ENCODE measurements at places on chromosomes 16 and 17.

DNA sequence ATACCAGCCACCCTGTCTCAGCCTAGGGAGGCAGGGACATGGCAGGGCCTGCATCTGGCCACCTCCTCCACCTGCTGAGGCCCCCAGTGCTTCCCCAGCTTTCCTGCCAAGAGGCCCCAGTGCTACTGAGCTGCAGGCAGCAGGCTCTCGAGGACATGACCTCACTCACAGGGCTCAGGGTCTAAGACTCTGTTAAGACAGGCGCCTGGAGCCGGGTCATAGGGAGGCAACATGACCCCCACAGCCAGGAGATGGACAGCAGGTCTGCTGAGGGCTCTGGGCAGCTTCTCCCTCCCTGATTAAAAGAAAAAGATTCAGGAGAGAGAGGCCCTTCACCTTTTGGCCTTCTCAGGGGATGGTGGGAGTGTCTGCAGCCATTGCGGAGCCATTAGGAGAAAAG lies 23.2 kb upstream of the FASN start:
- DNase-seq = peak; percentile 31

- no peak for DNase-seq
Measured at GRCh38 chr16:26717826-26718225, 348.9 kb upstream of the C16orf82 start.

DNA sequence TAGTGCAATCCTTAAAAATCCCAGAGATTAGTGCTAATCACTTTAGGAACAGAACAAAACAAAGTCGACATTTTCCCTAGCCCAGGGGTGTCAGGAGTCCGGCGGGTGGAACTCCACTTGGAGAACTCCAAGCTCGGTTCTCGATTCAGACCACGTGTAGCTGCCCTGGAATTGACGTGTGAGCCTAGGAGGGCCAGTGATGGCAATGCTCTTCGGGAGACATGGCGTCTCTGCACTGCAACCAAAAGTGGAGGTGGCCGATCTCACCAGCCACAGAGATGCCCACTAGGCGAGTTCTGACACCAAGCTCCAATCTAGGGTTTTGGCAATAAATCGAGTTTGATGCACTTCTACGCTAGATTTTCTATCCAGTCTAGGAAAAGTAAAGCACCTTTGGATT lies 17.6 kb downstream of the MAP1LC3B start:
- DNase-seq = no peak

DNA sequence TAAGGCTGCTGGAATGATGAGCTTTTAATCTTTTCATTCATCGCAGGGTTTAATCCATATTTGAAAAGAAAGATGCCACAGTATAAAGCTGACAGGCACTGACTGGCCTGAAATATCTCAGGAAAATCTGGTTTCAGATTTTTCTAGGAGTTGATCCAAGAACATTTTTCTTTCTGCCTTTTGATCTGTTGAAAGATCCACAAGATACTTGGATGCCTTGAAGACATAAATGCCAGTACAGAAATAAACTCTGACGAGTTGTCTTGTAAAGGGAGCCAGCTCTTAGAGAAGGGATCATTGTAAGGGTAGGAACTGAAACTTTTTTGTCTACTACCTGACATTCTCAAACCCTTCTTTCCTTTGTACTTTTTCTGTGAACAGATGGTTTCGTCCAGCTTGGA lies 25.4 kb upstream of the KRT20 start:
- DNase-seq = peak; percentile 24

GRCh38 chr16:26598061-26598460 lies 468.7 kb upstream of the C16orf82 start:
- DNase-seq = no peak

- DNase-seq = no peak
Measured at GRCh38 chr16:13042291-13042685, 140.9 kb downstream of the SHISA9 start.

DNA sequence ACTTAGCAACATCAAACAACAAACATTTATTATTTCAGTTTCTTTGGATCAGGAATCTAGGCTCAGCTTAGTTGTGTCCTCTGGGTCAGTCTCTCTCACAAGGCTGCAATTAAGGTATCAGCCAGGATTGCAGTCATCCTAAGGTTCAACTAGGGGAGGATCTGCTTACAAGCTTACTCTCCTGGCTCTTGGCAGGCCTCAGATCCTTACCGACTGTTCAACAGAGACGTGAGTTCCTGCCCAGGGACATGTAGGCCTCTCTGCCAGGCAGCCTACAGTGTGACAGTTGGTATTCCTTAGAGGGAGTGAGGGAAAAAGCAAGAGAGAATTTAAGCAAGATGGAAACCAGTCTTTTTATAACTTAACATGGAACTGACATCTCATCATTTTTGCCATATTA lies 294.0 kb downstream of the ZFHX3 start:
- DNase-seq = no peak

DNA sequence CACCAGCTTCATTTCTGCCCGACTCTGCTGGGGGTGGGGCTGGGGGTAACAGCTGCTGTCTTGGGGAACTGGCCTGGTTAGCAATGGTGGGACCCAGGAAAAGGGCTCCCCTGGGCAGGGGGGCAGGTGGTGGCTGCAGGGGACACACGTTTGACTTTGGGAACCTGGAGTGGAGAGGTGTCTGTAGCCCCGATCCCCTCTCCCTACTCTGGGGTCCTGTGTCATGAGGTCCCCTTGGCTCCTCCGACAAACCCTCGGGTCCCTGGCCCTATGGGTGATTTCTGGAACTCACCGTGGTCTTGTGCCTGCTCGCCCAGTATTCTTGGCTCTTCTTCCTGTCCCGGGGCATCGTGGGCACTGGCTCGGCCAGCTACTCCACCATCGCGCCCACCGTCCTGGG lies 12.0 kb downstream of the SPNS3 start:
- DNase-seq = no peak

- DNase-seq = no peak
Measured at GRCh38 chr17:13346081-13346533, 255.6 kb downstream of the HS3ST3A1 start.

- peak; percentile 87 for DNase-seq
Measured at GRCh38 chr16:30567991-30568638, 3.4 kb downstream of the ZNF688 start.

DNA sequence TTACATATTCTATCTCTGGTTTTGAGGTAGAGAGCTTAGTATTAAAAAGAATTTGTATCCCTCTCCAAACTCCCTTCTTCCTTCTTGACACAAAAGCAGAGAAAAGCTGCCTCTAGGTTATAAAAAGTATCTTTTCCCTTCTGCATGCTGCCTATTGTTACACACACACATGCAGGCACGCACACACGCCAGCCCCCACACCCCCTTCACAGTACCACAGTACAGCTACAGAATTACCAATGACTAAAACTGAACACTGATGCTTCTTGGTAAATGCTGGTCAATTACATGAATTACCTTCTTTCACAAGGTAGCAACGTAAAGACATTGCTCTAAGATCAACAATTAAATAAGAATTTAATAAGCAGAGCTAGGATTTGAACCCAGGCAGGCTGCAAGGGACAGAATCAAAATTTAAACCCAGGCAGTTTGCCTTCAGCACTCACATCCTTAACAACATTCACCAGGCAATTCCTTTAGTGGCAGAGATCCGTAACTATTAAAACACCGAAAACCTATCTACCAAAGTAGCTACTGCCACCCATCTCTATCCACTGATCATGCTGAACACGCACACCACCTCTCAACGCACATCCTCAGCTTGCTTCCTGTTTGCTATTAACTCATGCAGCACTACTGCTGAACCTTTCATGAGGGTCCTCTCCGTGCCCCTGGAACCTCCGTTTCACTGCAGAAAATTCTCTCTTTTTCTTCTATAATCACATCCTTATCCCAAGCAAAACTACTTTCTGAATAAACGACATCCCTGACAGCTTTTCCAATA lies 37.8 kb downstream of the YWHAE start:
- no peak for DNase-seq

GRCh38 chr17:82126556-82127314 lies 28.7 kb upstream of the FASN start:
- DNase-seq = no peak

DNA sequence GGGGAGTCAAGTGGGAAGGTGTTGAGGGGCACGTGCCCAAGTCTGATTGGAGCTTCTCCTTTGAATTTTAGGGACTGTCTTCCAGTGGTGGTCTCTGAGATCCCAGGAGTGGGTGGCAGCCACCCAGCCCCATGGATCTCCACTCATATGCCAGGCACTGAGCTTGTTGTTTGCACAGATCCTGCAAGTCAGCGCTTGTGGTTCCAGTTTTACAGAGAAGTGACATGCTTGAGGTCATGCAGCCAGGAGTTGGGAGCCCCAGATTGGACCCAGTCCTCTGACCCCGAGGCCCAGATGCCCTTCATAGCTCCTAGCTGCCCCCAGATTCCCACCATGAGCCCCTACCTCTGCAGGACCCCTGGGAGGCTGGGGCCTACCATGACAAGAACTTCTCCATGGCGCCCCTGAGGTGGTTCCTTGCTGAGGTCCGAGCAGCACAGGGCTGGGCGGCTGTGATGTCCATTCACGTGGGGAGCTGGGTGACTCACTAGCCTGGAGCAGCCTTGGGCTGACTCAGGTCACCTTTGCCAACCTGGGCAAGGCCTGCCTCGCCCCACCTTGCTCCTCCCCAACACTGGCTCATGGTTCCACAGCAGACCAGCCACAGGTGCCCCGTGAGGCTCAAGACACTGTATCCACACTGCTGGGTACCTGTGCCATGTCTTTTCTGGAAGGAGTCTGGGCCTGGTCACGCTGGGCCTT lies 47.4 kb downstream of the RAI1 start:
- no peak for DNase-seq

DNA sequence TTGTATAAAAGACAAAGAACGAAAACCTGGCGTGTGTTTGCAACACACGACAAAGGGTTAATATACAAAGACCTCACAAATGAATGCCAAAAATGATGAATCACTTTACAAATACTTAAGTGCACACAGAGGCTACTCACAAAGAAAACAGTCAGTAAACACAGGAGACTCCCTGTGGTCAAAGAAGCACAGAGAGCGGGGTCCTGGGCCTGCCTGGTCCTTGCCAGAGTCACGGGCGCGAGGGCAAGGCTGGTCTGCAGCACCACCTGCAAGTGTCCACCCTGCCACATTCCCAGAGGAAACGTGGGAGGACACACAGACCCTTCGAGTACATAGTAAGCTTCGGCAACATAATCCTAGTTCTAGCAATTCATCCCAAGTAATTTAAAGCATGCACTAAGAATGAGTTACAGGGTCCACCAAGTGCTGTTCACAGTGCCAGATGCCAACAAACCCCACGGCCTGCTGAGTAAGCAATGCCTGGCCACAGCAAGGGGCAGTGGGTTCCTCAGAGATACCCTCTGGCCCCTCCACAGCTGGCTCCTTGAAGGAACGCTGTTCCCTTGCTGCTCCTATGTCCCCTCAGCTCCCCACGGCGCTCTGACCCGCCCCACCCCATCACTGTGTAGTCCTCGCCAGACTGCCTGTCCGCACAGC lies 24.6 kb upstream of the FAAP100 start:
- peak; percentile 86 for DNase-seq

DNA sequence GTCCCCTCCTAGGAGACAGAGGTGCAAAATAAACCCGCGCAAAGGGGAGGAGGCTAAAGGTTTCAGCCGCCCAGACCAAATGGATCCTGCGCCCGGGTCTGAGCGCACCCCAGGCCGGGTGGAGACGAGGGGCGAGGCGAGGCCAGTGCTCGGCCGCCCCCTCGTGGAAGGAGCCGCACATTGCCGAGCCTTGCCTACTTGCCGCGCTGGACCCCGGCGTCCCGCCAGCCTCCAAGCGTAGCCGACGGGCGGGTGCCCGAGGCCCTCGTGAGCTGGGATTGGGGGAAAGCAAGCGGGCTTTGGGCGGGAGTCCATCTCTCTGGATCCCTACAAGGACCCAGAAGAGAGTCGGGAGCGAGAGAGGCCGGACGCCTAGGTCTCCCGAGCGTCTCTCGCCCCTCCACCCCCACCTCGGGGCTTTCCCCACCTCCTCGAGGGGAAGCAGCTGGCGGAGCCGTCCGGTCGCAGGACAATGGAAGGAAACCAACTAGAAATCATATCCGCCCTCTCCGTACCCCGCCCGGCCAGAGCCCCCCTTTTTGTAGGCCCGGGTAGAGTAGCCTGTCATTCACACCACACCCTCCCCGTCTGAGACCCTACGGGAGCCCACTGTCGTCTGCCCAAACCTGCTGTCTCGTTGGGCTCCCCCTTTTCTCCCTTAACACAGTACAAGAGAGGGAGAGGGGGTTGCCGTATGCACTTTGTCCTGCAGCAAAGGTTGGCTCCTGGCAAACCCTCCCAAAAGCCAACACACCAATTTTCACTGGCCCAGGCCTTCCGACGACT lies 664 bp upstream of the BCL6B start:
- DNase-seq = peak; percentile 87

GRCh38 chr16:12010388-12011251 lies 34.1 kb downstream of the SNX29 start:
- DNase-seq = no peak

GRCh38 chr16:89765292-89765830 lies 44.0 kb downstream of the ZNF276 start:
- DNase-seq = no peak

GRCh38 chr16:82260212-82260795 lies 90.3 kb upstream of the MPHOSPH6 start:
- DNase-seq = peak; percentile 4

GRCh38 chr16:70793851-70794502 lies 7.0 kb downstream of the VAC14 start:
- no peak for DNase-seq

DNA sequence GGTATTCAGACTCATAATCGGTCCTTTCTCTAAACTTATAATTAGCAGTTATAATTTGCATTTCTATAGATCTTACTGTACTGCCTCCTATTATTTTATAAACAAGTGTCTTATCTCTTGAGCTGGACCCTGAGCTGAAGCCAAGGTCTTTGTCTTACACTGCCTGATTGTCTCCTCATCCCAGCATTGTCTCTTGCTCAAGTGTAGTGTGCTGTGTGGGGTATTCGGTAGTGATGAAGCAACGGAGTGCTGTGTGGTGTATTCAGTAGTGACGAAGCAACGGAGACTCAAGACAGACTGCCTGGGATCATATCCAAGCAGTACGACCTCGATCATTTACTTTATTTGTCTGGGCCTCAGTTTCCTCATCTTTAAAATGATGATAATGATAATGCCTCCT lies 69.3 kb downstream of the COX10 start:
- DNase-seq = no peak

DNA sequence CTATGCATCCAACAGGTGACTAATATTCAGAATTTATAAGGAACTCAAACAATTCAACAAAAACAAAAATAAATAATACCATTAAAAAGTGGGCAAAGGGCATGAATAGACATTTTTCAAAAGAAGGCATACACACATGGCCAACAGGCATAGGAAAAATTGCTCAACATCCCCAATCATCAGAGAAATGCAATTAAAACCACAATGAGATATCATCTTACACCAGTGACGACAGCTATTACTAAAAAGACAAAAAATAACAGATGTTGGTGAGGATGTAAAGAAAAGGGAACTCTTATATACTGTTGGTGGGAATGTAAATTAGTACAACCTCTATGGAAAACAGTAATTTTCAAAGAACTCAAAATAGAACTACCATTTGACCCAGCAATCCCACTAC lies 250.4 kb upstream of the N4BP1 start:
- no peak for DNase-seq

DNA sequence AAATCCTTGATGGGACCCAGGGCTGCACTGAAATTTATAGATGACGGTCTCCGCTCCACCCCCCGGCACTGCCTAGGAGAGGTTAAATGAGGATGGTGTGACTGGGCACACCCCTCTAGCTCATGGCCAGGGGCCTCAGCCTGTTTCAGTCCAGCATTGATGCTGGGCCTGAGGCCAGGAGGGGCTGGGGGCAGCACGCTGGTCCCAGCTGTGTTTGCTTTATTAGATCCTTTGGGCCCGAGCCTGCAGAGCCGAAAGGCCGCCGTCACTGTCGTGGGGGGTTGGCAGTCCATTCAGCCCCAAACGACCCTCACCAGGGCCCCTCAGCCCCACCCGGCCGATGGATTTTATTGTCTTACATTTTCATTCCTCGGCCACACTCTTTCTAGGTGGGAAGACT lies 10.8 kb upstream of the DOK4 start:
- no peak for DNase-seq
